Activated naive CD8-positive, alpha-beta T cell treated with anti-CD3 and anti-CD28 coated beads, Interleukin-2, amount 10 ng/mL, durations not matched to agents 7 days and 5 days (primary cell): ENCODE measurements at places on chromosomes 2 and 18.

DNA sequence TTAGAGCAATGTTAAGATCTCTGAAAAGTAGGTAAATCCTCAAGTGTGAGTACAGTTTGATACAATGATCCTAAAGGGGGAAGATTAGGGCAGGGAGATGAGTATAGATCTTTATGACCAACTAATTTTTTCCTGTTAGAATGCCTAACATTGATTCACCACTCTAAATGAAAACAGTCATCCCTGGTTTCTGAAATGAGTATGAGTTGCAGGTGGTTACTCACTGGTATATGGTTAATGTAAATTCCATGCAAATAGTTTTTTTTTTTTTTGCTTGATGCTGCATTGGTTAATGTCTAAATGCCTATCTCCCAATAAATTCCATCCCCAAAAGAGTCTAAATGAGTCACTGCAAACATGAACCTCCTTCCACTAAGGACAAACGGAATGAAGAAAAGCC is 55.0 kb upstream of the SERPINB2 start:
- peaks cover 12% of the 10 kb centered on the region for H3K4me1 ChIP-seq
- H3K4me3 ChIP-seq = no peak overlapping the region
- no peaks in the 10 kb centered on the region for H3K36me3 ChIP-seq
- H3K27me3 ChIP-seq = peaks cover 39% of the 10 kb centered on the region

- H3K27ac ChIP-seq = peak overlapping the region; percentile 46
- H3K4me3 ChIP-seq = peak overlapping the region; percentile 7
- peaks cover 44% of the 10 kb centered on the region for H3K36me3 ChIP-seq
- peaks cover 76% of the 10 kb centered on the region for H3K4me1 ChIP-seq
- H3K27me3 ChIP-seq = no peaks in the 10 kb centered on the region
Measured at GRCh38 chr2:224934526-224935188, 107.6 kb downstream of the DOCK10 start.

DNA sequence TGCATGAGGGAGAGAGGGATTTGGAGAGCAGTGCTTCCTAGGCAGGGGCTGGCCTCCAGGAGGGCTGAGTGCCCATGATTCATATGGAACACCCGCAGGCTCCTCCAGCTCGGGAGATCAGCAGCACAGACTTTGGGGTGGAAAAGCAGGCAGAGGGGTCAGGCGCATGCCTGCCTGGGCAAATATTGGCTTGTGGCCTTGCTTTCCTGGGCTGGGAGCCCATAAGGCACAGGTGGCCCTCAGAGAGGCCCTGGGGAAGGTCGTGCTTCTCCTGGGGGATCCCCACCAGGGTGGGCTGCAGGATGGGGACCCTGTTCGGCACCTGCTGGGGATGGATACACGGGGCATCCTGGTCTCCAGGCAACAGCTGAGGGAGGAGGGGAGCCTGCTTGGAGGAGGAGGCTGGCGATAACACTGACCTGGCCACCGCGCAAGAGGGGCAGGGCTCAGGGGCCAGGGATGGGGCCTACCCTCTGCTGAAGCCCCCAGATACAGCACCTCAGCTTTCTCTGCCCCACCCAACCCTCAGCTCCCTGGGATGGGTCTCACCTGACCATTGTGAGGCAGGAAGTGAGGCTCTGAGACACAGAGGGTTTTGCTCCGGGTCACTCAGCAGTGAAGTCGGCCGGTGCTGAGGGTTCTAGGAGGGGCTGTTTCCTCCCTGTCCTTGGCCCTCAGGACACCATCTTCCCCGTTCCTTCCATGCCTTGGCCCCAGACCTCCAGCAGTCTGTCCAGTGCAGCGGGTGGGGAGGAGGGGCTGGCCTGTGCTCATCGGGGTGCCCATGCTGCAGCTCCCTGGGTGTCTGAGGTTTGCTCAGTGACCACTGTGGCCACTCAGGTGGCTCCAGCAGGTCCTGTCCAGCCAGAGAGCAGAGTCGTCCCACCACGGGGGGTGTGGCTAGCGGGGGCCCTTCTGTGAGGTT is 12.0 kb downstream of the AQP12A start:
- no peak overlapping the region for H3K4me3 ChIP-seq
- H3K27me3 ChIP-seq = peaks cover 41% of the 10 kb centered on the region
- no peak for DNase-seq
- H3K27ac ChIP-seq = no peak overlapping the region

GRCh38 chr2:170846314-170846713 is 29.6 kb downstream of the GAD1 start:
- no peaks in the 10 kb centered on the region for H3K27me3 ChIP-seq
- no peak for DNase-seq
- peaks cover 7% of the 10 kb centered on the region for H3K36me3 ChIP-seq
- H3K4me1 ChIP-seq = peaks cover 14% of the 10 kb centered on the region
- H3K4me3 ChIP-seq = no peak overlapping the region

DNA sequence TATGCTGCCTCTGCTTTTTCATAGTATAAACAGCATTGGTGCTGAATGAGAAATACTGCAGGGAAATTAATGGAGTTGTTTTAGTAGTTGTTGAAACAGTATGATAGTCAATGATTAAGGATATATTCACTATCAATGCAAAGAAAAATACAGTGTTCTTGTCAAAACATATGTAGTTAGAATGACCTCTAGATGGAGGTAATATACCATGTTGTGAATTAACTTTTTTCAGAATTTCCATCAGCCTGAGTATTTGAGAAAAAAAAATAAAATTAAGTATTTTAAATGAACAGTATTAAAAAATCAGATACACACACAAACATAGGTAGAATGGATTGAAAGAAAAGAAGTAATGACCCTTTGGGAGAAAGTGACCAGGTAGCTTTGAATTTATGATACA is 59.5 kb downstream of the RMDN2 start:
- H3K27me3 ChIP-seq = no peaks in the 10 kb centered on the region
- H3K4me1 ChIP-seq = peaks cover 8% of the 10 kb centered on the region
- H3K27ac ChIP-seq = no peak overlapping the region

- no peaks in the 10 kb centered on the region for H3K4me1 ChIP-seq
- no peak overlapping the region for H3K4me3 ChIP-seq
- no peak overlapping the region for H3K27ac ChIP-seq
- H3K27me3 ChIP-seq = peaks cover 19% of the 10 kb centered on the region
- no peak for DNase-seq
Measured at GRCh38 chr2:236654496-236654895, 84.9 kb downstream of the ACKR3 start.

DNA sequence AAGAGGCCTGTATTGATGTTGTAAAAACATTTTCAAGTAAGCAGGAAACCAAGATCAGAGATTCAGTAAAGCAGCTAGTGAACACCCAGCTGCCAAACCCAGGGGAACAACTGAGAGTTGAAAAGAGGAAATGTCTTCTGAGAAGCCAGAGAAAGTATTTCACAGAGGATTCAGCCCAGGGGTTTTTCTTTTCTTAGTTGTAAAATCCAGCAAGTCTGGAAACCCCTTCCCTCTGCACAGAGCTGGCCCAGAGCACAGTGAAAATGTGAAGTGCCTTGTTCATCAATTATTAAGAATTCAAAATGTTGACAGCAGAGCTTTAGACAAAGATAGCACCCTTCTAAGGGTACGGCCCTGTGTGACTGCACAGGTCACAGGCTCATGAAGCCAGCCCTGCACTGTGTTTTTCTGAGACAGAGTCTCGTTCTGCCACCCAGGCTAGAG is 28.4 kb downstream of the AFF3 start:
- H3K4me3 ChIP-seq = peak overlapping the region; percentile 7
- no peak for DNase-seq
- peak overlapping the region; percentile 39 for H3K27ac ChIP-seq
- H3K4me1 ChIP-seq = peaks cover 12% of the 10 kb centered on the region
- no peaks in the 10 kb centered on the region for H3K36me3 ChIP-seq
- peaks cover 3% of the 10 kb centered on the region for H3K27me3 ChIP-seq

DNA sequence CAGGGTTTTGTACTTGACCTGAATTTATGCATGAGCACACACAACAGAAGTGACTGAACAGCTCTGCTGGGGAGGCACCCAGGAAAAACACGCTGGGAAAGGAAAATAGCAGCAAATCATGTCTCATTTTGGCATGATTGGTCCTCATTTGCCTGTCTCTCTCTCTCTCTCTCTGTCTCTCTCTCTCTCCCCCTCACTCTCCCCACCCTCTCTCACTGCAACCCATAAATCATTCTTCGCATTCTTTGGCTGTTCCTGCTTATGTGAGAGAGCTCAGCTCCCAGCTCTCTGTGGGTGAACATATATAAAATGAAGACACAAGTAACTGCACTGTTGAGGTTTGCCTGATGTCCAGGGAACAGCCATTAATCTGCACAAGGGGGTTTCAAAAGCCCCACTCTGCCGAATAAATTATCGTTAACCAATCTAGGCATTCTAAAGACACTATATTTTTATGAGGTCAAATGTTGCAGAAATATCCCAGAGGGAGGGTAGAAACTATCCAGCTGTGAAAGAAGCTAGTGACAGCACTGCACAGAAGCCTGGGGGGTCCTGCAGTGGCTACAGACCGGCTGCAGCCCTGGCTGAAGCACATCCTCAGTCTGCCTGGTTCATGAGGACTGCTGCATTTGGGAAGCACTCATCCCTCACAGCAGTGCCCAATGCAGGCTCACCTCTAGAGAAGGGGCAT is 260.3 kb downstream of the AFF3 start:
- peaks cover 2% of the 10 kb centered on the region for H3K27me3 ChIP-seq
- no peak overlapping the region for H3K27ac ChIP-seq

DNA sequence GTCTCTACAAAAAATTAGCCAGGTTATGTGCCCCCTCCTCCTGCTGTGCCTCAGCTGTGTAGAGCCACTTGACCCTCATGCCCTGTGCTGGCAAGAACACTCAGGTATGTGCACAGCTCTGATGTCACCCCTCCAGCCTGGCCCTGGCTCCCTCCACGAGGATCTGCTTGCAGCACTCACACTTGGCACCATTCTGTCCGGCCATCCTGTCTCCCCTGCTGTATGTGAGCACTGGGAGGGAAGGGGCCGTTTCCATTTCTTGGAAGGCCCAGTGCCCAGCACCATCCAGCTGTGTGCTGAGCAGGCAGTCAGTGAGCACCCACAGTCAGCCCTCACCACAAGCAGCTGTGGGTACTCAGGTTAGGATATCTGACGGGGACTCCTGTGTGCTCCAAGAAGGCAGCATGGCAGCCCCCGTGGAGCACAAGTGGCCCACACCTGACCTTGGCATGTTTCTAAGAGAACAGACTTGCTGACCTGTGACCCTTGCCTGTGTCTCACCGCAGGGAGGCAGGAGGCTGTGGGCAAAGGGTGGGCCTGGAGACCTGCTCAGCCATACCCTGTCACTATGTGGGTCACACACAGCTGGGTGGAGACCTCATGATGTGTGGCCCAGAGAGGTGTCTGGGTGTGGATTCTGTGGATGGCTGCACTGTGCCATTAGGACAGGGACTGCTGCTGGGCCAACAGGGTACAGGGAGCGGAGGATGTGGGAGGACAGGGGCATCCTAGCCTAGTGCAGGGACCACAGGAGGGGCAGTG is 31.5 kb downstream of the USP34 start:
- DNase-seq = no peak
- H3K36me3 ChIP-seq = peaks cover 36% of the 10 kb centered on the region
- H3K27ac ChIP-seq = no peak overlapping the region
- no peak overlapping the region for H3K4me3 ChIP-seq

- DNase-seq = no peak
- H3K27me3 ChIP-seq = peaks cover 4% of the 10 kb centered on the region
- no peak overlapping the region for H3K27ac ChIP-seq
- H3K4me3 ChIP-seq = no peak overlapping the region
Measured at GRCh38 chr2:64226611-64227010, 82.4 kb upstream of the PELI1 start.

DNA sequence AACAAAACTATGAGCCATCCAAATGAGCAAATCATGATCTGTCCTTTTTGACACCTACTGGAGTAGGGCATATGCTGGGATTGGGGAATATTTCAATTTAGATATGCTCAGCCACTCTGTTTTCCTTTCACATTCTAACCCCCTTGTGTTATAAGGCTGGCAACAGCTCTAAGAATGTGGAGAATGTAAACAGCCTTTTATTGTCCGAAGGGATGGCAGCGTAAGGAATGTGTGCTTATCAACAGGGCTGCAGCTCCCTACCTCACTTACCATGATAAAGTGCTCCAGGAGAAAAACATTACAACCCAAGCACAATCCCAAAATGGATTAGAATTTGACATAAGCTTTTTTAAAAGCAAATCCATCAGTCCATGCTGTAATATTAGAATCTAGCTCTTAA is 2.2 kb downstream of the NXPH2 start:
- peaks cover 48% of the 10 kb centered on the region for H3K27me3 ChIP-seq
- no peak overlapping the region for H3K27ac ChIP-seq
- peaks cover 1% of the 10 kb centered on the region for H3K4me1 ChIP-seq
- H3K4me3 ChIP-seq = no peak overlapping the region
- H3K36me3 ChIP-seq = no peaks in the 10 kb centered on the region

GRCh38 chr2:11406267-11406957 is 59.5 kb downstream of the E2F6 start:
- no peak for DNase-seq
- no peak overlapping the region for H3K4me3 ChIP-seq
- no peaks in the 10 kb centered on the region for H3K36me3 ChIP-seq
- peaks cover 15% of the 10 kb centered on the region for H3K27me3 ChIP-seq
- H3K4me1 ChIP-seq = no peaks in the 10 kb centered on the region
- no peak overlapping the region for H3K27ac ChIP-seq

- H3K27ac ChIP-seq = no peak overlapping the region
- no peaks in the 10 kb centered on the region for H3K27me3 ChIP-seq
- no peak for DNase-seq
- no peak overlapping the region for H3K4me3 ChIP-seq
- H3K36me3 ChIP-seq = no peaks in the 10 kb centered on the region
- no peaks in the 10 kb centered on the region for H3K4me1 ChIP-seq
Measured at GRCh38 chr2:212408524-212408923, 130.1 kb downstream of the ERBB4 start.

GRCh38 chr2:85577386-85578242 is at the start of gene VAMP8:
Gene VAMP8 (plus strand): TSS chr2:85577586. CDS start chr2:85577647, 61 bp downstream.
- peaks cover 19% of the 10 kb centered on the region for H3K36me3 ChIP-seq
- H3K4me1 ChIP-seq = peaks cover 30% of the 10 kb centered on the region

- peaks cover 15% of the 10 kb centered on the region for H3K4me1 ChIP-seq
- DNase-seq = peak; percentile 45
- H3K4me3 ChIP-seq = peak overlapping the region; percentile 31
- peak overlapping the region; percentile 55 for H3K27ac ChIP-seq
- H3K27me3 ChIP-seq = peaks cover 2% of the 10 kb centered on the region
Measured at GRCh38 chr2:179096090-179096489, 46.2 kb upstream of the CCDC141 start.

- no peak within 1 kb of the TSS for H3K4me3 ChIP-seq
- no peak within 1 kb of the TSS for H3K27ac ChIP-seq
- DNase-seq = no peak
- H3K36me3 ChIP-seq = no peaks in the 10 kb centered on the region
- H3K27me3 ChIP-seq = peaks cover 62% of the 10 kb centered on the region
Measured at GRCh38 chr2:162243294-162243693, at the start of gene FAP. Gene FAP (minus strand): TSS chr2:162243445. CDS start chr2:162243327, 118 bp downstream.

- no peak for DNase-seq
- no peak overlapping the region for H3K4me3 ChIP-seq
- H3K27ac ChIP-seq = no peak overlapping the region
- no peaks in the 10 kb centered on the region for H3K36me3 ChIP-seq
Measured at GRCh38 chr18:34620258-34620861, 89.7 kb upstream of the DTNA start.
